Neural crest cell (in vitro differentiated cells): ENCODE measurements at places on chromosomes 12 and 14.

GRCh38 chr14:53742233-53742620 lies 214.4 kb downstream of the BMP4 start:
- no peak for DNase-seq

DNA sequence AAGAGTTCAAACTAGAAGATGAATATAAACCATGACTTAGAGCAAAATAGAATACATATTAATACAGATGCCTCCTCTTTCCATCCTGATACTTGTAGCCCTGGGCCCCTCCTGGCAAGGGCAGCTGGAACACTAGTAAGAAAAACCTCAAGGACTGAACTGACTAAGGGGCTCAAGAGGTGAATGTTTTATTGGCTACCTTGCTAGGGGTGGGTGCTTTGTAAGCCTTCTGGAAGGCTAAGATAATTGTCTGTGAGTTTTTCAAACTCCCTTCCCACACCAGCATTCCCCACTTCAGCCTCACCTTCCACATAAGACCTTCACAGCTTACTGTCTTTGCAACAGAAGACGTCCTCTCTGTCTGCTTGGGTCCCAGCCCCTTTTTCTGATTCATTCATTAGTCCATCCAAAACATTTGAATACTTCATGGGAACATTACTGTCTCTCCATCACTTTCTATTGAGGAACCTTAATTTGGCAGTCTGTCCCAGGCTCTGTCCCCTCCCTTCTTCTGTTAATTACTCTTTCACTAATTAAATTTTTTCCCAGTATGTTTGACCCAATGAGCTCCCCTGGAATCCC lies 1.1 kb upstream of the MARCHF9 start:
- DNase-seq: no peak

DNA sequence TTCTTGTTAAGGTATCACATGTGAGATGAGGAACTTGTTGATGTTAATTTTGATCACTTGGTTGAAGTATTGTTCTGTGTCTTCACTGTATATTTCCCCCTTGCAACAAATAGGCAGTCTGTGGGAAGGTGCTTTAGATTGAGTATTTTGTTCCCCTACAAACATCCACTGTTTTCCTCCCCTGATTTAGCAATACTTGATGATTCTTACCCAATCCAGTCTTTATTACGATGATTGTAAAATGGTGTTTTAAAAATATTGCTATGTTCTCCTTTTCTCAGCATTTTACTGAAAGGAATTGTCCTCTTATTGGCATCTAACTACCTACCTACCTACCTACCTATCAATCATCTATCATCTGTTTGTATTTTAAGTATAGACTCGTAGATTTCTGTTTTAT lies 66.3 kb downstream of the ETNK1 start:
- DNase-seq: no peak

DNA sequence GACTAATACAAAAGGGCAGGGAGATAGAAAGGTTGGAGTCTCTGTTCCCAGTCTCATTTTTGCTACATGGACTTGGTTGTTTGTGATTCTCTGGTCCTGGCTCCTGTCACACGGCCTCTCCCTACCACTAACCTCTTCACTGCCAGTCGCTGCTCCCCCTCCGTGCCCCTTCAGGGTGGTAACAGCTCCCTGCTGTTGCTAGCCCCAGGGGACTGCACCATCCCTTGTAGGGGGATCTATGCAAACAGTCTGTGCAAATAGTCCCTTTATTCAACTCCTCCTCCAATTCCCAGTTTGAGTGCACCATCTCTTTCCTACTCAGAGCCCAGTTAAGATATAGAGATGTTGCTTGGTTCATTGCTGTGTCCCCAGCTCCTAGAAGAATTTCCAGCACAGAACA lies 51.1 kb downstream of the CCDC60 start:
- no peak for DNase-seq

DNA sequence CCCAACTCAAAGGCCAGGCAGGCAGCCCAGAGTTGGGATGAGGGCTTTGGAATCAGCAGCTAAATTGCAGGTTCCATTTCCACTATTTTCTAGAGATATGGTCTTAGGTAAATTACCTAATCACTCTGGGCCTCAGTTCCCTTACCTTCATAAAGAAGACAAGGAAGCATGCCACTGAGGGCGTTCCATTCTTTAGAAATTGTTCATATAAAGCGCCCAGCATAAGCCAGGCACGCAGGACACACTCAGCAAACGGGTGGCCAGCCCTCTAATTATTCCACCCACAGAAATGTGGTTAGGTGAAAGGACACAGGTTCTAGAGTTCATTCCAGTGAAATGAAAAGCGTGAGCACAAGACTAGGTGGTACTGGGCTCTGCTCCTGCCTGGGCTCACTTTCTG lies 87.9 kb upstream of the BCL11B start:
- DNase-seq: no peak

DNA sequence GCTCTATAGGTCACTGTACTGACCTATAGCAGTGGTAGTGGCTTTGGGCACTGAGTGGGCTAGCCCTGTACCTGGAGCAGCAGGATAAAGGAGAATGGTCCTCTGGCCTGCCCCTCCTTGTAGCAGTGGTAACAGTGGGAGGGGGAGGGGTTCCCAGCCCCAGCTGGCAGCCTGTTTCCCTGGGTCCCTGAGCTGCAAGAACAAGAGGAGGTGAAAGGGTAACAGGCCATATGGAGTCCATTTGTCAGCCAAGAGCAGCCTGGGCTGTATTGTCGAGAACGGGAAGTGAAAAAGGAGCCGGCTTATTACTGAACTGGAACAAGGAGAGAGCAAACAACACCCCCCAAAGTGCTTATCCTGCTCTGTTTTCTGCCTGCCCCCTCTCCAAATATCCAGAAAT lies 73.8 kb upstream of the SRSF5 start:
- no peak for DNase-seq
